ENCODE measurements at places on chromosomes 2 and 18.
A peak's percentile ranks its signal among the peaks of the same experiment; 100 is the strongest.

GRCh38 chr2:143128681-143129580 is at the start of gene ARHGAP15:
ARHGAP15 (plus strand) TSS chr2:143129419.
- peak; percentile 54 for DNase-seq

- DNase-seq, result no peak
Observed at GRCh38 chr2:84897773-84898172, 7.7 kb upstream of the TMSB10 start.

GRCh38 chr2:100446696-100447095 is 23.6 kb upstream of the NMS start:
- DNase-seq, result no peak

DNA sequence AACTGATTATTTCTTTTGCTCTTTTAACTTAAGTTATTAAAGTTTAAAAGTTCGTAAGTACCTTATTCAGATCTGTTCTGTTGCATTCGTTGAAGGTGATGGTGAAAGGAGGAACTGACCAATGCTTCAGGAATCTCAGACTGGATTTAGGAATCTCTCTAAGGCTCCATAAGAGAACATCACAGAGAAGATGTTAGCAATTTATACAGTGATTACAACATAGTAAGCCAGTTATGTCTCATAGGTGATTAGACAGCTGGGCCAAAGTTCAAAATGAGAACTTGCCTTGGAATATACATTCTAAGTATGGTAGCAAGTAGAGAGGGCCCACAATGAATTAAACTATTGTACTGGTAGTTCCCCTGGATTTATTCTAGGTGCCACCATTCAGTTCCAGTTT is 3.2 kb downstream of the MARS2 start:
- no peak for DNase-seq

DNA sequence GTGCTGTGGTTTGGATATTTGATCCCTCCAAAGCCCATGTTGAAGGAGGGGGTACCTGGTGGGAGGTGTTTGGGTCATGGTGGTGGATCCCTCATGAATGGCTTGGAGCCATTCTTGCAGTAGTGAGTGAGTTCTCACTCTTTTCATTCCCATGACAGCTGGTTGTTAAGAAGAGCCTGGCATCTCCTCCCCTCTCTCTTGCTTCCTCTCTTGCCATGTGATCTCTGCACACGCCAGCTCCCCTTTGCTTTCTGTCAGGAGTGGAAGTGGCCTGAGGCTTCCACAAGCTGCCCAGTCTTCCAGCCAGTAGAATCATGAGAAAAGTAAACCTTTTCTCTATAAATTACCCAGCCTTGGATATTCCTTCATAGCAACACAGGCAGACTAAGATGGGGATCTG is 8.6 kb downstream of the ADD2 start:
- no peak for DNase-seq

DNA sequence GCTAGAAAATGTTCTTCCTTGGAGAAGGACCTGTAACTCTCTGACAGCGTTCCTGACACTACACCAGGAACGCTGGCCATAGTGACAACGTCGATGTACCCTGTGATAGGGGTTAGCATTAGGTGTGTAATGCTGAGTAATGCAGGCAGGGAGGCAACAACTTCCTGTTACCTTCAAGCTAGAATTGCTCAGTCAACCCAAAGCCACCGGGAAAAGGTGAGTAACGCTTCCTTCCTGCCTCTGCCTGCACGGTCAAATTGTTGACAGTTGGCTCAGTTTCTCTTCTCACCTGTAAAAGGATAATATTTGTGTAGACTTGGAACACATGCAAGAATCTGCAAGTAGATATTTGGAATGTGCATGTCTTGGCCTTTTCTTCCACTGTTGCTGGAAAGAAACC is 12.7 kb downstream of the FAM110C start:
- DNase-seq, result peak; percentile 33

GRCh38 chr18:5720132-5720531 is 175.2 kb downstream of the TMEM200C start:
- no peak for DNase-seq

DNA sequence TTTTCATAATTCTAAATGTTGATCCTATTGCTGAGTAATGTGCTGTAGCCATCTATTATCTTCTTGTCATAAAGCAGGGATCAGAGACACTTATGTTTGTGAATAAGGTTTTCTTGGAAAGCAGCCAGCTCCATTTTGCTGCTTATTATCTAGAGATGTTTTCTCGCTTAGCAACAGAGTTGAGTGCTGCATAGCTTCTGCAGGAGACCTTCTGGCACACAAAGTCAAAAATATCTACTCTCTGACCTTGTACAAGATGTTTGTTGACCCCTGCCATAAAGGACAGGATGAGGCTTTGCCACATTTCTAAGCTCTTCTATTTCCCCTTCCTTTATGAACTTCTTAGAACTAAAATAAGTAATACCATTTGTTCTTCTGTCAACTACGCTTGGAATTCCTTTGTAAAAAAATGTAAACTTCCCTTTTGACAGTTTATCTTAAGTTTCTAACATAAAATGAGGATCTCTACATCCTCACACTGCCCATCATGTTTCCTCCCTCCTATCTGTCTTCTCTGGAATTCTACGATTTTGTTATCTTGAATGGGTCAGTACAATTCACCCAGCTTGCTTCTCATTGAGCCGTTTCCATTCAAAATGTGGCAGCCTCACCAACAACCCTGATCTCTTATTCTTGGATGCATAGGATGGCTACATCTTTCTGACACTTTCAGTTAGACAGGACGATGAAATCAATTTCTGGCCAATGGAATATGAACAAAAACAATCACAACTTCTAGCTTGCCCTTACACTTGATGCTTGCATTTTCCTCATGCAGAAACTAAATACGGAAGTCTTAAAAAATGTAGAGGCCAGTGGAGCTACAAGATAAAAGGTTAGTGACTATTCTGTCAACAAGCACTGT is 1377.0 kb downstream of the SUCLG1 start:
- no peak for DNase-seq

DNA sequence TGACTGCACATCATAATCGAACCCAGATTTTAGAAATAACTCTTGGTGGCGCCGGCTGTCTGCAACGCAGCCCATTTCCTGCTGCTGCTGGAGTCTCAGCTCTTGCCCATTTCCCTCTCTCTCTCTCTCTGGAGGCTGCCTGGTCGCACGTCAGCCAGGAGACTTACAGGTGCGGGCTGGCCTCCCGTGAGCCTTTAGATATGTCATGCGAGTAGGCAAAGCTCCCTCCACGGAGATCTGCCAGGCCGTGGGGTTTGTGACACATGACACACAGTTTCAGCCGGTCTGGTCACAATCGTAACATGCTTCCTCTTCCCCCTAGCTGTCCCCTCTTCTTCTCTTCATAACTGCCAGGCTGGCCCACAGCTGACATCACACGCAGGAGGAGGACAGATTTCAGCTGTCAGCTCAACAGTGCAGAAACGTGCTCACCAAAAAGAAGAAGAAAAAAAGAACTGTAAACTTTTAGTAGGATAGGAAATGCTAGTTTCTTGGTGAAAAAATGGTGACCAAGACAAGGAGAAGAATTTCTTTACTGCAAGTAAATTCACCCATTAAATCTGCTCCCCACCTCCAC is 489.3 kb downstream of the ZNF516 start:
- DNase-seq, result no peak

DNA sequence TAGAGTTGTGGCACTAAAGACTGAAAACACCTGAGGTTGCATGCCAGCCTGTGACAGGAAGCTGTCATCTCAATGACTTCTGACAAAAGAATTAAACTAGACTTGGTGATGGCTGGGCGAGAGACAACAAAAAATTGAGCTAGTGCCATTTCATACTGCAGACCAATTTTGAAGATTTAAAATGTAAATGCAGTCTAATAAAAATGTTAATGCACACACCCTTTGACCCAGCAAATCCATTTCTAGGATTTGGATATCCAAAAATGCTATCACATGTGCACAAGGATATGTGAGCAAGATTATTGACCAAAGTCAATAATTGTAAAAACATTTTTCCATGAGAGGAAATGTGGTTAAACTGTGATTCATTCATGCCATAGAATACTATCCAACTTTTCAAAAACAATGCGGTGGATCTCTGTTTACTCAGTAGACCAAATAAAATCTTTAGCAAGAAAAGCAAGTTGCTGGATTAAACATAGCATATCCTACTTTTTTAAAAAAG is 5.6 kb downstream of the FBXO36 start:
- DNase-seq, result no peak

DNA sequence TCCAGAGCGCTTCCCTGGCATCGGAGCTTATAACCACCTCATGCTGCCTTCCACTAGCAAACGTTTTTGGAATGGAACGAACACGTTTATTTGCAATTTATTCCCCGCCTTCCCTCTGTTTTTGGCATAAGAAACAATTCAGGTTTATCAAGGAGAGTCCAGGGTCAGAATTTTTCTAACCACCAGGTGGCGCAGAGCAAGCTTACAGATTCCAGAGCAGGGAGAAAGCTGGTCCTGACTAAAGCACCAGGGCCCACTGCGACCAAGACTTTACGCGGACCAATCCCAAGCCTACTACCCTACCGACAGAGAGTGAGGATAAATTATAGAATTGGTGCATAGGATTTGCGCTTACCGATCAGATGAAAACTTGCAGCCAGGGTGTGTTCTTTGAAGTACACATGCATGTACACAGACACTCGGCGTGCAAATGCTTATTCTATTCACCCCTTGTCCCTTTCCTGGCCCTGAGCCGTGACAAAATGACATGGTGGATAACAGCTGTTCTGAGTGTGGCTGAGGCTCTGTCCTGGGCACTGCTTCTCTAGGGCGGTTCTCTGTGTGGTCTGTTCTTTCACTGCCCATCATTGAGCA is 34.7 kb downstream of the NAPG start:
- no peak for DNase-seq

GRCh38 chr2:120661551-120661950 is 74.1 kb upstream of the GLI2 start:
- no peak for DNase-seq

DNA sequence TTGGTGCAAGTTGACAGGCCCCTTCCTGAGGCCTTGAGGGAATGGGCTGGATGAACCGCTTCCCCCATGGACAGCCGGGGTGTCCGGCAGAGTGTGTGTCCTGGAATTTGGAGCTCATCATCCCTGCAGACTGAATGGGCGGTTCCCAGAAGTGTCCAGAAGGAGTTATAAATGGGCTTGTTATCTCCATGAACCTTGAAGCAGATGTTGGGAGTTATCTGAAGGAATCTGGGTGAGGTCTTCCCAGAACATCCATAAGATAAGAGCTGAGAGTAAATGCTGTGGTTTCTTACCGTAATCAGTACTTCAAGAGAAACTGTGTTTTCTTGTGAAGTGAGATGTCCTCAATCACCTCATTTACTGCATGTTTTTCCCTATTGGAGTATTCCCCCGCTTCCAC is 21.1 kb downstream of the PLB1 start:
- DNase-seq, result no peak

- DNase-seq, result no peak
Observed at GRCh38 chr18:75016025-75016717, 192.8 kb downstream of the PTGR3 start.
